Epithelial cell of prostate (primary cell): ENCODE measurements at places on chromosomes 4 and X.

DNA sequence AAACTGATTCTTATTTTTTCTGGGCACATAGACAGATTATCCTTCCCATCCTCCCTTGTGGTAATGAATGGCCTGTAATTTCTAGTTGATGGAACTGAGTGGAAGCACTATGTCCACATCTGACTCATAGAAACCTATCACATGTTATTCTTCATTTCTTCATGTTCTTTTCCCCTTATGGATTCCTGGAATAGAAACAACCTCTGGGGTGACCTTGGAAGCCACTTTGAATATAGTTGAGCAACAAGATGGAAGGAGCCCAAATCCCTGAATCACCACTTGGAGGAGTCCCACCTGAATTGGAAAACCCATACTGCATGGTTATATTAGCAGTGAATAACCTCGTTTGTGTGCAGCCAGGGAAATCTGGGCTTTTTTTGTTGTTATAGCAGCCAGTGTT, 137.8 kb downstream of the MID1IP1 start:
- DNase-seq: no peak

GRCh38 chr4:42819863-42820514, 72.5 kb upstream of the GRXCR1 start:
- DNase-seq: no peak

- DNase-seq: no peak
Observed at GRCh38 chr4:24655971-24656370, 71.6 kb upstream of the DHX15 start.

GRCh38 chr4:178275671-178276360, 833.6 kb upstream of the AGA start:
- no peak for DNase-seq

DNA sequence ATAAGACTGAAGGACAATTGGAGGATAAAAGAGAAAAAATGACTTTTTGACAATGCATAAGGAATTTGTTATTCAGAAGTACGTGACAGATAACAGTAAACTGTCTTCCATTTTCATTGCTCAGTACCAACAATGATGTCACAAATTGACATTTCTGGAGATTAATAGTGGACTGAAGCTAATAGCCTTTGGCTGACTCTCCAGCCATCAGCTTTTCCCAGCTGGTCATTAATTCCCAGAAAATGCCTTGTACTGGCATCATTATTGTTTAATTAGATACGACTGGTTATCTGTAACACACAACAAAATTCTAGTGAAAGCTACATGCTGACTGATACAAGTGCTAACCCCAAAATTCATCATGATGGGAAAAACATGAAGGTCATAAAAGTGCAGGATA, 147.9 kb upstream of the FGF13 start:
- no peak for DNase-seq

- no peak for DNase-seq
Observed at GRCh38 chr4:186688150-186688943, 35.3 kb downstream of the FAT1 start.

GRCh38 chr4:76301068-76301774, 5.3 kb upstream of the STBD1 start:
- peak; percentile 84 for DNase-seq

GRCh38 chrX:34903316-34903715, 39.3 kb upstream of the FAM47B start:
- DNase-seq: no peak

DNA sequence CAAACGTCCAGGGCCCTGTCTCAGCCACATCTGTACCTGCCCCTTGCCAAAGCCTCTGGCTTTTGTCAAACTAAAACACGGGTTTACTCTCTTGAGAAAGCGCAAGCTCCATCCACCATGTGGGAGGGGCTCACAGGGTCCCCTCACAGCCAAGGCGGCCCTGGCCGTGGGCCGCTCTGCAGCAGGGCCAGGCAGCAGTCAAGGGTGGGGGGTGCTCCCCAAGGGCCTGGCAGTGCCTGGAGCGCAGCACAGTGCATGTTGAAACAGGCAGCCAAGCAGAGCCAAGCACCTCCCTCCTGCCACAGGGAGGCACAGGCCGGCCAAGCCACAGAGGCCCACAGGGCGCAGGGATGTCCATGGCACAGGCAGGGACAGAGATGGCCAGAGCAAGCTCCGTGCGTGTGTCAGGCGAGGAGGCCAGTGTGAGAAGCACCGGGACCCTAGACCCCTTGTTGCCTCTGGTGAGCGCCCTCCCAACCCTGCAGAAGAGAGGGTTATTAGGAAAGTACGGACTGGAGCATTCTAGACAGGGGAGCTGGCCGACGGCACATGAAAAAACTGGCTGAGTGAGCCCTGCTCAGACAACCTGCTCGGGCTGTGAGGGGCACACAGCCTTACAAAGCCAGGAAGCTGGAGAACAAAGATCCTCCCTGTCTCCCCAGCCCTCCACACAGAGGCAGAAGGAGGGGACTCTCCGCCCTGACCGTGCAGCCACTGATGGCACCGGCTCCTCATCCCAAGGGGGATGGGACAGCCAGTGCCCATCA, 39.0 kb downstream of the FAM53A start:
- DNase-seq: peak; percentile 12

GRCh38 chrX:119871245-119871598, 311 bp downstream of the RNF113A start:
- no peak for DNase-seq

GRCh38 chrX:18929775-18930174, 54.1 kb downstream of the PHKA2 start:
- DNase-seq: no peak

- no peak for DNase-seq
Observed at GRCh38 chr4:73725985-73726384, 14.4 kb upstream of the CXCL8 start.

- no peak for DNase-seq
Observed at GRCh38 chr4:153001626-153002025, 65.5 kb downstream of the FHDC1 start.

- peak; percentile 12 for DNase-seq
Observed at GRCh38 chr4:144174401-144175067, 34.0 kb upstream of the GYPA start.

- no peak for DNase-seq
Observed at GRCh38 chr4:38464328-38464727, 199.7 kb upstream of the KLF3 start.

- no peak for DNase-seq
Observed at GRCh38 chr4:8414377-8414776, 26.1 kb downstream of the ACOX3 start.

DNA sequence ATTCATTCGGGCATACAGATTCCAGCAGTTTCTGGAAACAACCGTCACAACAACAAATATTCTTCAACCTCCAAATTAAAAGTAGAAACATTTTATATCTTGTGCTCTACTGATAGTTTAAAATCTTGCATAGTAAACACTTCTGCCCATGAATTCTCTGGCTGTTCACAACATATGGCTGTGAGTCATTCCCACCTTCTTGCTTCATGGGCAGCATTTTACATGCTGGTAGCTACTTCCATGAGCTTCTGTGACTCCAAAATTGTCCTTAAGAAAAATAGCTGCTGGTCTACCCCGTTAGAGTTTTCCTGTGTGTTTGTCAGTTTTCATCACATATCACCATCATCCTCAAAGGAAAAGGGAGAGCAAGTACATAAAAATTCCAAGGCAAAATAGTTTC, 22.7 kb downstream of the PNPLA4 start:
- no peak for DNase-seq

DNA sequence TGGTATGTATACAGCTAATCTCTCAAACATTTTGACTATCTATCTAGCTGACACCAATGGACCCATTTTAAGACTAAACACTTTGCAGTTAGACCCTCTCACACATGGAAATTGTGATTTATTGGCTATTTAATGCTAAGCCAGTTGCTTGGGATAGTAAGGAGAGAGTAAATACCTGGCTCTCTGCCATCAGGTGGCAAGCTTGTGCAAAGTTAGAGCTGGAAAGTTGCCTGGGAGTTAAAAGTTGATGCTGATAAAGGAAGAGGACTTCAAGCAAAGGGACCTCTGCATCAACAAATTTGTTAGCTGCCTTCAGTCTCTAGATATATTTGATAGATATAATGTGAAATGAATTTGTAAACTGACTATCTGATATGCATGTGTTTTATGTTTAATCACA, 61.1 kb downstream of the PACRGL start:
- no peak for DNase-seq

- DNase-seq: no peak
Observed at GRCh38 chrX:20300822-20301221, 34.1 kb upstream of the RPS6KA3 start.

- peak; percentile 64 for DNase-seq
Observed at GRCh38 chr4:176794651-176795050, 1.9 kb upstream of the VEGFC start.
